ENCODE measurements at places on chromosomes 4 and X. TPM values are rescaled to one million over a fixed set of nuclear protein-coding genes. Genes with fewer than 3 reads are reported as not detected.

GRCh38 chr4:132026166-132026565, 1122.9 kb upstream of the PCDH10 start:
- H3K4me3 ChIP-seq: no peak overlapping the region
- H3K4me1 ChIP-seq: no peaks in the 10 kb centered on the region
- no peak for DNase-seq
- H3K36me3 ChIP-seq: no peaks in the 10 kb centered on the region
- H3K27ac ChIP-seq: no peak overlapping the region

DUSP9 gene
- not detected for total RNA-seq

TKTL2 gene
- not detected for total RNA-seq

- H3K36me3 ChIP-seq: no peaks in the 10 kb centered on the region
- H3K4me3 ChIP-seq: no peak overlapping the region
- no peak for DNase-seq
- H3K27me3 ChIP-seq: no peaks in the 10 kb centered on the region
- H3K27ac ChIP-seq: no peak overlapping the region
These were observed 11.5 kb downstream of the COL25A1 start for GRCh38 chr4:109290918-109291317.

DNA sequence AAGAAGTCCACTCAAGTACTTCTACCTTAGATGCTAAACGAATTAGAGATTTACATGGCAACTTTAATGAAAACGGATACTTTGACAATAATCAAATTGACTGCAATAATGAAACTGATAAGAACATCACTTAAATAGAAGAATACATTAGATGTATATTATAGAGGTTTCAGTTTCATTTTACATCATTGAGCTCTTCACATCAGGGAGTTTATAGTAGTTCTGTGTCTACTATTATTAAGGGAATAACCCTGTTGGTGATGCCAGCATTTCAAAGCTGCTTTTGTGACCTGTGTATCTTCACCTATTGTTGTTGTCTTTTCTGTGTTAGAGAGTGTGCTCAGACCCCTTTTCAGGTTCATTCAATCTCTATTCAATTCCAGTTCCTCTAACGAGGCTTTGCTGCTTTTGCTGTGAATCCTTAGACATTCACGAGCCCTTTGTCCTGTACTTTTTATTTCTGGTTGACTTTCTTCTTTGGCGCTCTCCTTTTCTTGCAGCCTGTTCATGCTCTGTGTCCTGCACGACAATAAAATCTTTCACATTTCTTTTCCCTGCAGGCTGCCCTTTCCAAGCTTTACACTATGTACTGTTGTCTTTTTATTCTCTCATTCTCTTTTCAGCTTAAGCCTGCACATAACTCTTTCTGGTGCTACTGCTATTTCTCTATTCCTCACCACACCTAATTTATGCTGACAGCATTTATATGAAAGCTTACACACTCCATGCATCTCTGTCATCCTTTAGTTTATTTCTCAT, 232.1 kb downstream of the CPE start:
- no peaks in the 10 kb centered on the region for H3K27me3 ChIP-seq
- no peak for DNase-seq
- no peaks in the 10 kb centered on the region for H3K4me1 ChIP-seq

RBM47 gene
- 56.1 TPM for total RNA-seq

All from tibial nerve (tissue), 4 donors.